NCI-H2081 treated with DMSO at 0.1 percent for 48 hours (cell line): ENCODE measurements at places on chromosomes 16 and 17.

DNA sequence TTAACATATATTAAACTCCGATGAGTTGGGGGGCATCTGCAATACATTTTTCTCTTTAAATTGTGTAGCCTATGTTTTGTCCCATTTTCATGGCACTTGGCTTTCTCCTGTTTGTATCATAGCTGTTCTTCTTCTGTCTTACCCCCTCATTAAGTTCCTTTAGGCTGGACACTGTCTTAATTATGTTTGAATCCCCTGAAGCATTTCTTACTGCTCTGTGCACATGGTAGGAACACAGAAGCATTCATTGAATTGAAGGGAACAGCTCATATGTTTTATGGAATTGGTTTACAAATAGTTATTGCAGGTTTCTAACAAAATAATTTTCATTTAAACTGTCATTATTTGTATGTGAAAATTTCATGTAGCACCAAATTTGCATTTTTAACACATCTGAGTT is 176.8 kb downstream of the TANC2 start:
- no peak for DNase-seq

DNA sequence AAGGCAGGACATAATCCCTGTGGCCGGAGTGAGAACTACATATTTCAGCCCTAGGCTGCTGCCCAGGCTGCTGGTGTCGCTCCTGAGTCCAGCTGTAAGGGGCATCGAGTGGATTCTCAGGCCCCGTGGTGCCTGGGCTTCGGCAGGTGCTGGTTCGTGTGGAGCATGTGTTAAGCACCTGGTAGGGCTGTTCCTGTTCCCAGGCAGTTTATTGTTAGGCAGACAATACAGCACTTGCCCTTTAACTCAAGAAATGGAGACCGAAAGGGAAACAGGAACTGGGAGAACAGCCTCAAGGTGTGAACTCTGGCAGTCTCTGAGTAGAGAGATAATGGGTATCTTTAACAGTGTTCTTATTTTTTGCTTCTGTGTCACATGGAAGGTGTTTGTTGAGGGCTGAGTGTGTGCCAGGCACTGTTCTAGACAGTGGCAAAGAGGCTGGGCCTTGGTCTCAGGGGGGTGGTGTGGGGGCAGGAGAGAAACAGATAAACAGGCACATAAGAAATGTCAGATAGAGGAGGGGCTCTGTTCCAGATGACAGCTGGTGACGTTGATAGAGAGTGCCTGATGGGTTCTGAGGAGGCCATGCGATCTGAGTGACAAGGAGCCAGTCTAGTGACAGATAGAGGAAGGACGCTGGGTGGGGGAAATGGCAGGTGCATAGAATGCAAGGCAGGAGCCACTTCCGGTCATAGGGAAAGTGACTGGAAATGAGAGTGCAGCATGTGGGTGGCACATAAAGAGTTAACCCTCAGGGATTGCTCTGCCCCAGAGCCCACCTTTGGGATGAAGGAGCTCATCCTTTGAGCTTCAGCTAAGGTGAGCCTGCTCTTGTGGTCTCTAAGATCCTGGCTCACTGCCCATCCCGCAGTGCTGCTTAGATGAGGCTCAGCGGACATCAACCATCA is 33.8 kb downstream of the EPN2 start:
- DNase-seq = no peak

- DNase-seq = no peak
Observed at GRCh38 chr17:66426397-66427033, 124.1 kb downstream of the PRKCA start.

DNA sequence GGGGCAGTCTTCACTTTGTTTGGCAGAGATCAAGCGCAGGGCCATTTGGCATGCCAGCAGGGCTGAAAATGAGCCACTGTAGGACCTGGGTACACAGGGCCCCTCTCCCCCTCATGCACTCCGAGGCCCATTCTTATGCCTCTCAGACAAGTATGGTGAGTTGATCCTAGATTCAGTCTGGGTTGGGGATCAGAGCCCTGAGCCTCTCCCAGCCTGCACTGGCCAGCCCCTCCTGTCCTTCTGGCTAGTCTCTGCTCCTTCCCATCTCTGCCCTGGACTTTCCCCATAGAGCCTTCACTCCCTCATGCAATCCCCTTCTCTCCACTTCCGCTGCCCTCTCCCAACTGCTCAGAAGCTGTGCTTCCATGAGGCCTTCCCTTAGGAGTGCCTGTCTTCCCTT is 31.0 kb downstream of the SMARCE1 start:
- no peak for DNase-seq

DNA sequence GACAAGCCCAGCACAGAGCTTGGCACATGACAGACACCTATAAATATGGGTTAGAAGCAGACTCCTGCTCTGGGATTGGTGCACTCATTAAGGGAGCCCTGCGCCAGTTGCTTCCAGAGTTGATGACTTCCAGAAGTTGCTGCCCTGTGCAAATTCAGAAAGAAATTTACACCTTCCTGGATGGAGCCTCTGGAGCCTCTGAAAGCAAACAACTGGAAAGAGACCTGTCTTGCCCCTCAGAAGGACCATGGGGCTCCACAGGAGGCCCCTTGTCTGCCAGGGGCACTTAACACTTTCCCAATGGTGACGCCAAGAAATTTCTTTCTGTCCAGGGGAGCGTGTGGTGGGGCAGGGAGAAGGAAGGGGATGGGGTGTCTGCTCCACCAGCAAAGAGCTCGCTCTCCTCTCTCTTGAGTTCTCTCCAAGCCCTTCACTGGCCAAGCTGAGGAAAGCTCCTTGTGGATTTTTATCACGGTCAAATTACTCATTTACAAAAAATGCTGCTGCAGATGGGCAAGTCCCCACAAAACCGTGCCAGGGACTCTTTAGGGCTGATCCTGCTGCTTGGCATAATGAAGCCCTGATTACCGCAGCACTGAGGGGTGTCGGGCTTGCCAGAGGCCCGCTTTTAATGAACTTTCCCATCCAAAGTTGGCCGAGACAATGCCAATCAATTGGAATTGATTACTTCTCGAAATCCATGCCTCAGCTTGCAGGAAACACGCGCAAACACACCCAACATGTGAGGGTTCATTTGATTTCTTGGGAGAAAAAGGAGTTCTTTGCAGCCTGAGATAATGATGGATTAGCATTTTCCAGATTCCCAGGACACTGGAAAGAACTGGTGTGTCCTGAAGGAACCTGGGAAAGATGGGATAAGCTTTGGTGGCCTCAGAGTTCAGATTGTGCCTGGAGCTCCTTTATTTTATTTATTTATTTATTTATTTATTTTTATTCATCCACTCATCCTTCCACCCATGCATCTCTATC is 583.6 kb upstream of the CDH5 start:
- DNase-seq = no peak

DNA sequence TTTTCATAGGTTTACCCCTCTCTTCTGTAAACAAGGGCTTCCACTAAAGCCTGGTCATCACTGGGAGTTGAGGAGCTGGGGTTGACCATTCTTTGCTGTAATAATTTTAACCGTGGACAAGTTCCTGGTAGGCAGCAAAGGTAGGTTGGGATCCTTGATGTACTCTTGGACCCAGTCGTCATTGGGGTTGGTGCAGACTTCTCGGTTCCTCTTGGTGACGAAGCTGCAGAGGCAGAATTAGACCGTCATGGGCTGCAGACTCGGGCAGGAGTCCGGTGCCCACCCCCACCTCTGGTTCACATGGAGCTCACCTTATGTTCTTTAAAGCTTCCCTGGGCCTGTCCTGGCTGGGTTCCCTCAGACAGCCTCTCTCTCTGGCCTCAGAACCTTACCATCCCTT is 3.8 kb downstream of the CCL16 start:
- DNase-seq = no peak

- no peak for DNase-seq
Observed at GRCh38 chr16:27452569-27453493, 50.9 kb downstream of the IL21R start.

GRCh38 chr17:6408735-6409134 is 26.2 kb downstream of the AIPL1 start:
- no peak for DNase-seq

GRCh38 chr17:72691586-72691985 is 400.9 kb downstream of the SLC39A11 start:
- DNase-seq = no peak

DNA sequence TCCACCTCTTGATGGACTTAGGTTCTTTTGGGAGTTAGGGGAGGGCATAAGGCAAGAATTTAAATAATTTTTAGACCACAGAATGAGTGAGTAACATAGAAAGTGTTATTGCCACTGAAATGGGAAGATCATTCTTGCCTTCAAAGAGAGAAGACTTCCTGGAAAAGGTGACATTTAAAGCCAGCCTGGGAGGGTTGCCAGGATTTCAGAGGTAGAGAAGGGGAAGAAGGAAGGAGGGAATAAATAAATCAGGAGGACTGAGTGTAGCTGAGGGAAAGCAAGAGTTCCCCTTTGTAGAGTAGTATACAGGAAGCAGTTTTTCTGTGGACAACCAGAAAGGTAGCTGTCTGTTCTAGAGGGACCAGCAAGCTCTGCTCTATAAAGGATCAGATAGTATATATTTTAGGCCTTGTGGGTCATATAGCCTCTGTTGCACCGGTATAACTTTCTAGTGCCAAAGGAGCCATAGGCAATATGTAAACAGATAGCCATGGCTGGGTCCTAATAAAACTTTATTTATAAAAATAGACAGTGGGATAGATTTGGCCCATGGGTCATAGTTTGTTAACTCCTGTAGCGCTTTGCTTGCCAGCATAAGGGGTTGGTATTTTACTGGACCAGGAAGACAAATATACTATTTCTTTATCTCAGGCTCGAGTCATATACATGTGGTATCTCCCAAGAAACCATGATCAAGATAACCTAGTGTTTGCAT is 147.2 kb upstream of the CACNG5 start:
- no peak for DNase-seq

GRCh38 chr17:7234083-7234951 is at the start of gene DVL2:
Gene DVL2 (minus strand): TSS chr17:7234517. CDS start chr17:7234262, 255 bp downstream.
- DNase-seq = no peak

GRCh38 chr16:57764341-57765159 is 29.0 kb downstream of the KATNB1 start:
- DNase-seq = no peak

DNA sequence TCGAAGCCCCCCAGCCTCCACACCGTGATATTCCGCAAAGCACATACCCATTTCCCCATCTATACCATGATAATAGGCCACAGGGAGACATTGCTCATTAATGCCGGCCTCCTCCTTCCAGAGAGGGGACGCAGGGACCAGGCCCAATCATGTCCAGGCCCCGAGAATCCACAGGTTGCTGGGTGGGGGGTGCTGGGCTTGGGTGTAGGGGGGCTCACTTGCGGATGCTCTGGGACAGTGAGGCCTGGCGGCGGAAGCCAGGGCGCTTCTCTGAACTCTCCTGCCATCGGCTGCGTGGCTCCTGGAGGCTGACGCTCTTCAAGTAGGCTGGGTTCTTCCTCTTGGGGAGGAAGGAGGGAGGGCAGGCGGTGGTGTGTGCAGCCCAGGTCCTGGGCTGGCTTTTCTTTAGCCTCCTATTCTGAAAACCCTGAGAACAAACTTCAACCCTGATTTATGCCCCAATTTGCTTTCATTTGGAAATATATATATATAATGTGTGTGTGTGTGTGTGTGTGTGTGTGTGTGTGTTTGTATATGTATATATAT is 12.2 kb downstream of the AANAT start:
- no peak for DNase-seq

- no peak for DNase-seq
Observed at GRCh38 chr17:5378566-5379207, 40.8 kb downstream of the NUP88 start.

DNA sequence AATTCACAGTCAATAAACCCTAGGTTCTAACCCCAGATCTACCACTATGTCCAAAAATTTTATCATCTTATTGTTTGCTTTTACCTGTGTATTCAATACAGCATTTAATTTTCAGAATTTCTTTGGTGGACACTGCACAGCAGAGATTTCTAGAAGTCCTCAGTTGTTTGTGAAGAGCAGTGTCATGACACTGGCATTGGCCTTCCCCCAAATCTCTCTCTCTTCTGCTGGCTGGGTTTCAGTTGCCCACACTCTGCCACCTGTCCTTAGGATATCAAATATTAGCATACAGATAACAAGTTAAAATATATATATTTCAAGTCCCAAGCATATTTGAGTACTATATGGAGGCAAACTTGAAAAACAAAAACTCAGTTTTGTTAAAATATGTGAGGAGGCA is 2.0 kb upstream of the THUMPD1 start:
- no peak for DNase-seq

DNA sequence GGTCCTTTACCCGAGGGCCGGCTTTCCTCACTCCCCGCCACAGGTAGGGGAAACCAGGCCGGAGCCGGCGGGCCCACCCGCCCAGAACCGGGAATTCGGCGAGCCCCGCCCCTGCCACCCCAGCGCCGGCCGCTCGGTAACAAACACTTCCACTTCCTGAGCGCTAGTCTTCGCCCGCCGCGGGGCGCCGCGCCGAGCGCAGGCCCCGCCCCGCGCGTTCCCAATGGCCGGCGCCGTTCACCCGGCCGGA is 224 bp upstream of the NHERF1 start:
- DNase-seq = no peak

DNA sequence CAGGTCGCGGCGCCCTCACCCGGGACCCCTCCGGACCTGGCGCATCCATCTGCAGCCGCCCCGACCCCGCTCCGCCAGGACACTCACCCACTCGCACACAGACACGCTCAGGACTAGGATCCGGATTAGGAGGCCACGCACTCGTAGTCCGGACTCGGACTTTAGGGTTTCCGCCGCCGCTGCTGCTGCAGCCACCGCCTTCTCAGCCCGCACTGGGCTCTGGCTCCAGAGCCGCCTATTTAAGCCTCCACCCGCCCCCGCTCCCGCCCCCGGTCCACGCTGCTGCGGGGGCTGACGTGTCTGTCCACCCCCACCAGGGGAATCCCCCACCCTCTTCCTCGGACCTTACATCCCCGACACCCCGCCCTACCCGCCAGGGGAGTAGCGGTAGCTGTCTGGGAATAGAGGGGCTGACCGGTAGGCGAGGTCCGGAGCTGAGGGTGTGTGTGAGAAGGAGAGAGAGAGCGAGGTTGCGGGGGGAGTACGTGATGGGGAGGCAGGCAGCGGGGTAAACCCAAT is at the start of gene RRAD:
TSS of gene RRAD (minus strand) at position 214 of the 519 bp plus-strand sequence. CDS start 356 bp downstream, outside the sequence.
- no peak for DNase-seq
